ENCODE measurements at places on chromosomes 2 and 18.

DNA sequence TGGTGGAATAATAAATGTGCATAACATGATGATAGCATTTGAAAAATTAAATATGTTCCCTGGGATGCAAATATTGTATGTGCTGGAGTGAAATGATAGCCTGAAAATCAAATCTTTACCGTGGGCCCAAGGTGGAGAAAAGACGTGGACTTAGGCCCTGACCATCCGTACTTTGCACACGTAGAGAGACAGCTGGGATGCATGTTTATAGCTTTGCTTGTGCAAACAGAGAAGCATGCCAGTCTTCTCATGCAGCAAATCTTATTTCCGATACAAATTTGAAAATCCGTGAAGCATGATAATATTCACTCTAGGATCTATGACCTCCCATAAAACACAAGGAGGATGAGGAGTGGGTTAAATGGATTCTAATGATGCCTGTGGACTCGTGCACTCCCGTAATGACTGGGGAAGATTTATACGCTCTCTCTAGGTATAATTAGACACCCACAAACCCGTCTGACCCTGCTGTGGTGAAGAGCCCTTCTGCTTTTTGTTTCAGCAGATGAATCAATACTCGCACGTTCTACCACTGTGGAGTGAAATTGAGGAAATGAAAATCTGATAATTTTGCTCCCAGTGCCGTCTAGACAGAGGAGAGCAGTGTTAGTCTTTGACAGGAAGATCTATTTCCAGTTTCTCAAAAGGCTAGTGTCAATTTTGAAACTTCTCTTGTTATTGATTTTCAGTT is 810.3 kb upstream of the SALL3 start:
- no peak for DNase-seq

- DNase-seq, result no peak
These were observed 4.9 kb downstream of the DCC start for GRCh38 chr18:52344881-52345280.

- no peak for DNase-seq
These were observed 30.9 kb downstream of the FAM171B start for GRCh38 chr2:186724736-186725135.

GRCh38 chr2:224031358-224031970 is 7.6 kb downstream of the SERPINE2 start:
- DNase-seq, result no peak

DNA sequence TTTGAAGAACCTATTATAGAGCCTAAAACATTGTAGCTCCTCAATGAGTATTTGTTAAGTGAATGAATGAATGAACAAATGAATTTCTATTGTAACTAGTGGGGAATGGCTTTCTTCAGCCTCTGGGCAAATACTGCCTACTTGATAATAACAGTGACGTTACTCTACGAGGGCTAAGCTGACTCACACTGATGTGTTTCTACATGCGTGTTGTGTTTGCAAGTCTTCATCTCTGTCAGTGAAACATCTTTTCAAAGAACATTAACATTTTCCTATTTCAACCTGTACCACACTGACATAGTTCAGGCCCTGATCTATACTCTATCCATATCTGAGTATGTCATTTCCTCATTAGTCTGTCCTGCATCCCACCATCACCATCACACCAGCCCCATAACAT is 319.9 kb upstream of the ACVR2A start:
- no peak for DNase-seq

GRCh38 chr2:99386011-99386410 is 48.8 kb downstream of the EIF5B start:
- no peak for DNase-seq

- DNase-seq, result no peak
These were observed 109.9 kb downstream of the LYPD6B start for GRCh38 chr2:149148194-149149006.

DNA sequence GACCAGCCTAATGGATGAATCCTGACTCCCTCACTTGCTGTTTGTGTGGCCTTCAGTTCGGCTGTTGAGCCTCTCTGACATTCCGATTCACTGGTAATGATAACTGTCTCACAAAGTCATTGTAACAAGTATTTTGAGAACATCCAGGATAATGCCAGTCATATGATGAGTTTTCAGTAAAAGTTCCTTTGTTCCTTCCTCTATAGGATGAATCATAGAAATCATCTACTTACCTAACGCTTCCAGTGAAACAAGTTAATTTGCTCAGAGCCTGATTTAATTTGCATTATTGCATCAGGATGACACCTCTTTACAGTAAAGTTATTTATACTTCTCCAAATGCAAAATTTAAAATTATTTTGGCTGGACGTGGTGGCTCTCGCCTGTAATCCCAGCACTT is 32.0 kb downstream of the RAB31 start:
- DNase-seq, result no peak

- no peak for DNase-seq
These were observed 14.8 kb downstream of the MBD2 start for GRCh38 chr18:54209471-54210180.

DNA sequence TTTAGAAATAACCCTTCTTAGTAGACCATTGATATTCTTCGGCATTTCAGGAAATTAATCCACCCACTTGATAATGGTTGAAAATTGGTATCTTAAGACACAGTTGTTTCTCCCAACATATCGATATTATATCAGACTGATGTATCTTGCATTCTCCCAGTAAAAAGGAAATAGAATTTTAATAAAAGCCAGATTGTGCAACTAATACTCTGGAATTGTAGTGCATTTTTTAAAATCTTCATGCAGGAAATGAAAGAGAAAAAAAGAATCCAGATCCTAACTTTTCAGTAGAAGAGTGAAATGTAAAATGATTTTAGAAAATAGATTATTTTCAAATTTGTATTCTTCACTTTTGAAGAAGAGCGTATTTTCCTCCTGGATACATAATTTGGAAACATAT is 1168.4 kb downstream of the DPP10 start:
- no peak for DNase-seq

DNA sequence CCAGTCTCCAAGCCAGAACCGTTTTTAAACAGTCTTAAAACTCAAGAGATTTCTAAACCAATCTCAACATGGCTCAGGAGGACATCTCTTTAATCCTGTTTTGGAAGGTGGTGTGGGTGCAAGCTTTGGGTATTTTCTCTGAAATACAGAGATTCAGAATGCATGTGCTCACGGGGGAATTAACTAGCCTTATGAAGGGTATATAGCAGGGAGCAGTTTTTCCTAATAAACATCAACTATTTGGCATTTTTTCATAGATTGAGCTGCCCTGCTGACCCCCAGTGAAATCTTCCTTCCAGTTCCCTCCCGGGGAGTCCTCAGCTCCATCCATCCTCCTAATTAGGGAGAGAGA is 122.6 kb downstream of the SMAD7 start:
- DNase-seq, result no peak

DNA sequence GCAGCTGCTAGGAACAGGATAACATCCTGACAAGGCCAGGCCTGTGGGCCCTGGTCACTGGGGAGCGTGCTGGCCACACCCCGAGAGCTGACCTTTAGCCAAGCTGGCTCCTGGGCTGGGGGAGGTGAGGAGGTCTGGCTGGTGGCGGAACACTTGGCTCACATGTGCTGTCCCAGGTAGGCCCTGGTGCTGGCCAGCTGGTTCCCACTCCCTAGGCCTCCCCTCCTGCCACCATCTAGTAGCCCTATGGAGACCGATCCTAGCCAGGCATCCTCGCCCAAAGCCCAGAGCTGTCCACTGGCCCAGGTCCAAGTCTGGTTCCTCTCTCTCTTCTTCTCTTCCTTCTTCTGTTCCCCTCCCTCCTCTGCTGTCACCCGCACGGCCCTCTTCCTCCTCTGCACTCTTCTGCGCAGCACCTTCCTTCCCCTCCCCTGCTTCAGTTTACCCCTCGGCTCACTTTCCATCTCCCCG is 52.4 kb downstream of the TNS1 start:
- no peak for DNase-seq

DNA sequence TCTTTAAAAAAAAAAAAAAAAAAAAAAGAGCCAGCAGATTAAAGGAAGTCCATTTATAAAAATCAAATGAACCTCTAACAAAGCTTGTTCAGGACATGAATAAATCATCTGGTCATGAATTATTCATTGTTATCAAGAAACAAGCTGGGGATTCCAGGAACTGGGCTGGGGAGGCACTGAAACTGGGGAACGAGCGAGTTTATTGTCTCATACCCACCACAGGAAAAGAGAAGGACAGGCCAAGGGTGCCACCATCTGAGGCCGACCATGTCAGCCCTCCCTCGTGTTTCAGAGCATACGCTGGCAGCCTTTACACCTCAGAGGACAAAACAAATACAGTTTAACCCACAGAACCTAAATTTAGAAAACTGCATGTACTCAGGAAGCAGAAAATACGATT is 164.2 kb downstream of the VWC2L start:
- peak; percentile 88 for DNase-seq

DNA sequence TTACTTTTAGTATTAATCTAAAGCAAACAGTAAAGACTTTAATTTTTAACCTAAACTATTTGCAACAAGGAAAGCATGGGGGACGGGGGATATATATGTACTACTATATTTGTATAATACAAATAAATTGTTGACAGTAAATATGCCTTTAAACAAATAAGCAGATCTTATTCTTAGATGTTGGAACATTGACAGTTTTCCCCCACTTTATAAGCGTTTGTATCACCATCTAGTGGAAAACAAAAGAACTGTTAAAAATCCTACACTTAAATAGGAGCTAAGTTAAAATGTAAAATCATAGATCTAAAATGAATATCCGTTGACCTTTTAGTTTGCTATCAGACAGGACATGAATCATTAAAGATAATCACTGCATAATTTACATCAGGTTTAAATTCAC is 50.0 kb downstream of the RBBP8 start:
- peak; percentile 37 for DNase-seq

Data from hippocampal formation (tissue), 2 donors.